Activated CD4-positive, alpha-beta T cell treated with anti-CD3 and anti-CD28 coated beads, Interleukin-2, Interleukin-6, amounts not matched to agents 100 ng/mL and 50 ng/mL, durations not matched to agents 16 hours and 8 hours (primary cell): ENCODE measurements at places on chromosomes 2 and 18.

DNA sequence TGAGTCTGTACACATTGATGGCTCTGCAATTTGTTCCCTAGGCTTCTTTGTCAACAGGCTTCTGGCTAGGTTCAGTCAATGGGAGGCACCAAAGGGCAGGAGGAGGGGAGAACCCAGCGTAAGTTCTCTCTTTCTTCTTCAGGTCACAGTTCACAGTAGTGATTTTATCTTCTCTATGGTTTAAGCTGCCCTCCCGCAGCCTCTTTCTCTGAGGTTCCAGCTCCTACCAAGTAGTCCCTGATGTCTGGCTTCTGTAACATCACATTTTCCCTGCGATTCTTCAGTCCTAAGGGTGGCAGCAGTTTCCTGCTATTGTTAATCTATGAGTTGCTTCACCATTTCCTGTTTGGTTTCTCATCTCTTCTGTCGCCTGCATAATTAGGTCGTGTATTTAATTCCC is 107.4 kb downstream of the CPO start:
- peak; percentile 49 for DNase-seq

DNA sequence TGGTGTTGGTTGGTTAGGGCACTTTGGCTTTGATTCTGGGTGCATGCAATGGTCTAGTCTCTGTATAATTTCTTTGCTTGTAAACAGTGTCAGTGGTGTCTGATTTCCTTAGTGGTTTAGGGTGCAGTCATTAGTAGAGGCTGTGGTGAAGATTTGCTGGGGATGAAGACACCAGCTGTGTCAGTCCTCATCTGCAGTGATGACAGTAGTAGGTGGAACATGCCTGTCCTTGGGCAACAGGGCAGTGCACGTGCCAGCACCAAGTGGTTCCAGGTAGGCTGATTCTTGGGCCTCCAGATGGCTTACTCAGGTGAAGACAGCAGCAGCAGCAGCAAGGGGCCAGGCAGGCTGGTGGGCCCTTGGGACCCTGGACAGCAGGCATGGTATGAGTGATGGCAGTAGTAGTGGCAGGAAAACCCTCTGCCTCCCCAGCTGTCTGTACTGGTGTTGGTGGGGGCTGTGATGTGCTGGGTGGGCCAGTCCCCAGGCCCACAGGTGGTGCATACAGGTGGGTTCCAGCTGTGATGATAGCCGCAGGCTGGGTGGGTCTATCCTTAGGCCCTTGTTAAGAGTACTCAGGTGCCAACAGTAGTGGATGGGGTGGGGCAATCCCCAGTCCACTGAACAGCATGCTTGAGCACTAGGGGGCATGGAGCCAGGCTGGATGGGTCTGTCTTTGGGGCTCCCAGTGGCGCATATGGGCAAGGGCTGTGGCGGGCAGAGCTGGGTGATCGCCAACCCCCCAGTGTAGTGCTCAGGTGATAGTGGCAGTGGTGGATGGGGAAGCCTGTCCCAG is 140.7 kb upstream of the THUMPD2 start:
- peak; percentile 62 for DNase-seq

- DNase-seq, result no peak
Measured at GRCh38 chr2:178256382-178257042, 62.2 kb downstream of the OSBPL6 start.

GRCh38 chr2:9374071-9374730 is 49.1 kb downstream of the ITGB1BP1 start:
- DNase-seq, result no peak

DNA sequence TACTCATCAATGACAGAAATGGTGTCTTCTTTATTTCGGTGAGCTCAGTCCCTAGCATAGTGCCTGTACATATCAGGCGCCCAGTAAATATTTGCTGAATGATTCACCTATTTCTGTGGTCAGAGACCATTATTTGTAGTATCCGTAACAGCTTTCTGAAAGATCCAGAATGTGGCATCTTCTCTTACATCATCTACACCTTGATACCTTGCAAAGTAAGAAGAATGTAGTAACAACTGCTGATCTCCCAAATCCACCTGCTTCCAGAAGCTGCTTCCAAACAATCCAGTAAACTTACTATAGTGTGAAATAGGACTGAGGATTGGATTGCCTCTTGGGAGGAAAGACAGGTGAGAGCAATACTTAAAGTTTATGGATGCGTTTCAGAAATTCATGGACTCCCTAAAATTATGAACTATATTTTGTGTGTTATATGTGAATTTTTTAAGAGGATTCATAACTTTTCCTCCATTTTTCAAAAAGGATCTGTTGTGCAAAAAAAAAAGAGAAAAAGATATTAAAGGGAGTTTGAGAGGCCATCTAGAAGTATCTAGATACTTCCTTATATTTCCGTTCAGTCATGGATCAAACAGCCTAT is 945 bp upstream of the ASXL2 start:
- DNase-seq, result no peak

DNA sequence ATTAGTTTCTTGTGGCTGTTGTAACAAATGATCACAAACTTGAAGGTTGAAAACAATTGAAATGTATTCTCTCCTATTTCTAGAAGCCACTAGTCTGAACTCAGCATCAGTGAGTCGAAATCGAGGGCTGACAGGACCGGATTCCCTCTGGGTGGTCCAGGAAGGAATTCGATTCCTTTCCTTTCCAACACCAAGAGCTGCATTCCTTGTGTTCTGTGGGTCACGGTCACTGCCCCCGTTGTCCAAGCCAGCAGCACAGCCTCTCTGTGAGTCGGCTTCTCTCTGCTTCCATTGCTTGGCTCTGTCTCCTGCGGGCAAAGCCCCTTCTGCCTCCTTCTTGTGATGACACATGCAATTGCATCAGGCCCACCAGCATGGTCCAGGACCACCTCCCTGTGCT is 67.3 kb downstream of the SMIM21 start:
- DNase-seq, result no peak

- DNase-seq, result peak; percentile 28
Measured at GRCh38 chr18:63257453-63257852, 62.1 kb downstream of the BCL2 start.

DNA sequence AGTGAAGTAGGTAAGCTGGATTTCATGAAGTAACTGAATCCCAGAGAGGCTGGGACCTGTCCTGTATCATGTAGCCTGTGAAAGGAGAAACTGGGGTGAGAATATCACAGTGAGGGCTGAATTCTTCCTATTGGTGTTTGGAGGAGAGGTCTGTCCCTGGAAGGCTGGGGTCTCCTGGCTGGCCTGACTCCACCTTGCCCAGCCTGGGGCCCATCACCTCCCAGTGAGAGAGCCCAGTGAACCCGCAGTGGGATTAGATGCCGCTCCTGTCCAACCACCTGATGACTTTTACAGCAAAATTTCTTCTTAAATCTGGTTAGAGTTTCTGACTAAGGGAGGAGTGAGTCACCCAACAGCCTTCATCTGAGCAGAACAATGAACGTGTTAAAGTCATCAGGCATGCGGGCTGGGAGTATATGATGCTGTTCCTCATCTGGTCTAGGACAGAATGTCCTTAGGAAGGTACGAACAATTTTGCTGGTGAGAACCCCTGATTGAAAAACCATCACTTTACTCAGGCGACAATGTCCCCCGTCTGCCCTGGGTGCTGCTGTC is 152.9 kb downstream of the LPIN1 start:
- DNase-seq, result no peak

- DNase-seq, result no peak
Measured at GRCh38 chr2:9300214-9300613, 93.6 kb downstream of the ASAP2 start.

- no peak for DNase-seq
Measured at GRCh38 chr2:86378469-86378868, 41.0 kb upstream of the REEP1 start.

DNA sequence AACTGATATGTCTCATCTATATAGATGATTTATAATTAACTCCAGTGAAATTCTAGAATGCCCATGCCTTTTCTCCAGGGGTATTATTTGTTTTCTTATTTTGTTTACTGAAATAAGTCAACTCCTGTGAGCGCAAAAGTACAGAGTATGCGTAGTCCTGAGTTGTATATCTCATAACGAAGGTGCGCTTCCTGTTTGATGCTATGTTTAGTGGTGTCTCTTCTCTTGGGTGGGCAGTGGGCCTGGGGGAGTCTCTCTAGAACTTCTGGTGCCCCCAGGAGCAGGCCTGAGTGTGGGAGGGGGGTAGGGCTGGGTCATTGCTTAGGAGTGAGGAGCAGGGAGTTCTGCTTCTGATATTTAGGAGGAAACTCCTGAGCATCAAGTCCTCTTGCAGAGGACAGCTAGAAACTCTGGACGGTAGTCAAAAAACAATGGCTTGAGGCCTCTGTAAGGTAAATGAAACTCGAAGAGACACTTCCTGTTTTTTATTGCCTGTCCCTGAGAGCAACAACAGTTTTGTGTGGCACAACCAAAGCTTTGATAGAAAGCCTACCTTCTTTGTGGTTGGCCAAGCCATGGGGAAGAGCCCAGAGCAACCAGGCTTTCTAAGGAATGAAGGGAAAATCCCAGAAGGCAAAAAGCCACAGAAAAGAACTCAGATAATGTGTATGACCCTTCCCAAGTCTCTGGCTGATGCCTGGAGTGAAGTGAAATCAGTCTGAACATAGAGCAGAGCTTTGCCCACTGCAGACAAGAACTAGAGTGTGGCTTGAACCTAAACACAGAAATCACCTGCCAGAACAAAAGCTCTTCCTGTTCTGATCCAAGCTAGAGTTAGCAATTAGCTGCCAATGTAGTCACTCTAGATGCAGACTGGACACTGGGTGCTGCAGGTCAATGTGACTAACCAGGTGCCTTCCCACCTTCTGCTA is 8.5 kb upstream of the SP140L start:
- DNase-seq, result peak; percentile 19

GRCh38 chr18:58860747-58861231 is 3.9 kb upstream of the ZNF532 start:
- no peak for DNase-seq

- no peak for DNase-seq
Measured at GRCh38 chr2:72033636-72034035, 114.0 kb downstream of the CYP26B1 start.

- DNase-seq, result no peak
Measured at GRCh38 chr2:112529757-112530156, 12.5 kb upstream of the POLR1B start.

GRCh38 chr2:150465703-150466569 is 21.5 kb downstream of the RND3 start:
- no peak for DNase-seq

DNA sequence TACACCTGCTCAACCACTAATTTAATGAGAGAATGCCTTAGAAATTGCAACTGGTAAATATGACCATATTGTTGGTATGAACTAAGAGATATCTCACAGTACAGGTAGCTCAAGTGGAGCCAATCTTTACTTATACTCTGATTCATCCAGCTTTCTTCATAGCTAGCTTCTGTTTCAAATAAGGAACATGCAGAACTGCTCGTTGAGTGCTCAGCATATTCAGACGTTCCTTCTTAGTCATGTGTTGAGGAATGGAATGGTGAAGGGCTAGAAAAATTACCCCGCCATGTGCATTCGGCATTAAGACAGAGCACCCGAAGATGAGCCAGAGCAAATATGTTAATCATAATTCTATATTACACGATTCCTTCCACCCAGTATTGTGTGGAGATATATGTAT is 144.0 kb upstream of the VRK2 start:
- no peak for DNase-seq

- no peak for DNase-seq
Measured at GRCh38 chr18:75438891-75439290, 11.4 kb upstream of the SMIM21 start.

- no peak for DNase-seq
Measured at GRCh38 chr2:10982931-10983701, 71.4 kb downstream of the KCNF1 start.

DNA sequence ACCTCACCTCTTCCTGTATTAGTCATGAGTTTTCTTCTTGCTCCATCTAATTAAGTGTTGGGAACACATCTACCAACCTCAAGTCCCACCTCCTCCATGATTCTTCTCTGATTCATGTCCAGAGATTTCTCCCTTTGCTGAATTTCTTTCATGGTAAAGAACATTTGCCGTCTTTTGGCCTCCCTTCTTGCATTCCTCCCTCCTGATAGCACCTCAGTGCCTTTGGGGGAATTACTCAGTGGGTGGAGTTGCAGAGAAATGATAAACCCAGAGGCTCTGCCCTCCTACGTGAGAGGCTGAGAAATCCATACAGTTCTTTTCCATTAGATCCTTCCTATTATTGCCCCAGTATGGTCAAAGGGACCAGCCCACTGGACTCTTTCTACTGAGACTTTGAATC is 651.9 kb downstream of the SLC4A3 start:
- DNase-seq, result no peak

- no peak for DNase-seq
Measured at GRCh38 chr2:50615291-50615690, 416.6 kb downstream of the NRXN1 start.

GRCh38 chr2:190677255-190677654 is 28.4 kb downstream of the NAB1 start:
- DNase-seq, result no peak

DNA sequence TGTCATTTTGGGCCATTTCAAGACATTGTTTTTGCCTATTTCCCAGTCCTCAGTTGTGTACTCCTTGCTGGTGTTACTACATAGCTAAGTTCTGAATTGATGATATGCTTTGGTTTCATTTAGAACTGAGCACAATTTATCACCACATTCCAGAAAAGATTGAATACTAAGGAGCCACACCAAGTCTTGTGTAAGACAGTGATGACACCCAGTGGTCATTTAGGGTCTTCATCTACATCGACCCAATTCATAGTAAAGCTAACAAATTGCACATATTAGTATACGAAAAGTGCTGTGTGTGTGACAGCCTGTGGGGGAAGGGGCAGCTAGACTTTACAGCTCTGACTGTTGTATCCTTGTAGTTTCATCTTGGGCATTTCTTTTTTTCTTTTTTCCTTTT is 10.9 kb upstream of the DLX2 start:
- no peak for DNase-seq

DNA sequence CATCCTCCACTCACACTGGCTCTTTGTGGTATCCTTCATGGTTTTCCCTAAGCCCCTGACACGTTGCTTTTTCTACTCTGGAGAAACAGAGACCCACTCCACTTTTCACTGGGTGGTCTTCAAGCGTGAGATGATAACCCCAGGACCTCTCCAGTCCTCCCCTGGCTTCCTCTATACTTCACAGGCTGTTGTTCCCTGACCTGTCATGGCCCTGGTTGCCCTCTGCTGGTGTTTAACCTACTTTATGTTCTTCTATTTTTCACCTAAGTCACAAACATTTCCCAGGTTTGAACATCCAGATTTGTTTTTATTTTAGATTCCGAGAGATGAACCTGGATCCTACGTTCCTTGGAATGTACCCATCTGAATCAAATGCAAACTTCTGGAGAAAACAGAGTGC is 84.5 kb downstream of the AOX1 start:
- DNase-seq, result no peak

DNA sequence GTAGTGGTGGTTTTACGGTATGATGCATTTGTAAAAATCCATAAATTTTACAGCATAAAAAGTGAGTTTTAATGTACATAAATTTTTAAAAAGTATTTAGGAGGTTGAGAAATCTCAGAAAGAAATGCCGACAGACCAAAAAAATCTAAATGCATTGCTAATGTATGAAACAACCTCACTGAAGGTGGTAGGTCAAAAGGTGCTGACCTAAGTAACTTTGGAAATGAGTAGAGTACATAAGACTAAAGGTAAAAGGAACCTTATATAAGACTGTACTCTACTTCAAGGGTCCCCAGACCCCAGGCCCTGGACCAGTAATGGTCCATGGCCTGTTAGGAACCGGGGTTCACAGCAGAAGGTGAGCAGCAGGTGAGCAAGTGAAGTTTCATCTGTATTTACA is 163.4 kb downstream of the COL6A3 start:
- no peak for DNase-seq
